ENCODE measurements at places on chromosomes 1 and 21. TPM values are rescaled to one million over a fixed set of nuclear protein-coding genes. Genes with fewer than 3 reads are reported as not detected.

The ITSN1 gene
- 33.8 TPM for total RNA-seq

GRCh38 chr1:214108097-214108446, 120.3 kb downstream of the PROX1 start:
- H3K27me3 ChIP-seq, result no peaks in the 10 kb centered on the region
- H3K4me3 ChIP-seq, result no peak overlapping the region
- peaks cover 13% of the 10 kb centered on the region for H3K4me1 ChIP-seq
- H3K27ac ChIP-seq, result no peak overlapping the region

DNA sequence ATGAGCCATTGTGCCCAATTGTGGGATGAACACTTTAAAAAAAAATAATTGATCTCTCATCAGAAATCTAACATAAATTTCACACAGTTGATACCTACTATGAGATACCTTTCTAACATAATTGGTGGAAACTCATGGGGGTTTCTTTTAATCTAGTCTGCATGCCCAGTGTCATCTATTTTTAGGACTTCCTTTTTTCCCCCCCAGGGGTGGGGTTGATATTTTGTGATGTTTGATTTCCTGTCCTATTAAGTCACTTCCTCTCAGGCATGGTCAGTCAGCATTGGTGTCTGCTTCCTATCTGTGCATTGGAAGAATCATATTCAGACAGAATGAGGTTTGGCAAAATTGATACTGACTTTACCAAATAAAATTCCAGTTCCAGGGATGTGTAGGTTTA, 21.5 kb downstream of the NFYC start:
- H3K36me3 ChIP-seq, result no peaks in the 10 kb centered on the region
- H3K4me3 ChIP-seq, result no peak overlapping the region
- no peak for DNase-seq

DNA sequence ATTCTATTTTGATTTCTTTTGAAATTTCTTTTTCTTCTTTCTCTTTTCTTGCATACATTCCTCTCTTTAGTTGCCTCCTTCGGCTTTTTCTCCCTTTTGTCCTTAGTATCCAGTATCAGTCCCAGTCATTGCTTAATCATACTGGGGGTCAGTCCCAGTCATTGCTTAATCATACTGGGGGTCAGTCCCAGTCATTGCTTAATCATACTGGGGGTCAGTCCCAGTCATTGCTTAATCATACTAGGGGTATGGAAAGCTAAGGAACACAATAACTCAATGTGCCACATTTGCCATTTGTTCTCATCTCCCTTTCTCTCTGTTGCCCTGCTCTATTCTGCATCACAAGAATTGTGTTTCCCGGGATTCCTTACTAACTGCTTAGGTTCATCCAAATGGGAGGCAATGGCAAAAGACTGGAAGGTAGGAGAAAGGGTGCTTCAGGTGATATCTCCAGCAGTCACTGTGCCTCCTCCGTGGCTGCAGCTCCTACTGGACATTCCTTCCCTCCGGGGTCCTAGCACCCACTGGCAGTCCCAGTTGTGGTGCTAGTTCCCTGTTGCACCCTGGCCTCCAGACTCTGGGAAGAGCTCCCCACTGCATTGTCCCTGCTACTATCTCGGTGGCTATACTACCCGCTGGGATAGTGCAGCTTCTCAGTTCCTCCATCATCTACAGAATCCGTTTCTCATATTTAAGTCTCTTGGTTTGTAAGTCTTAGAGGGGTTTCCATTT, 32.6 kb upstream of the LAMC1 start:
- DNase-seq, result no peak
- no peaks in the 10 kb centered on the region for H3K27me3 ChIP-seq
- no peak overlapping the region for H3K27ac ChIP-seq
- no peaks in the 10 kb centered on the region for H3K36me3 ChIP-seq

DNA sequence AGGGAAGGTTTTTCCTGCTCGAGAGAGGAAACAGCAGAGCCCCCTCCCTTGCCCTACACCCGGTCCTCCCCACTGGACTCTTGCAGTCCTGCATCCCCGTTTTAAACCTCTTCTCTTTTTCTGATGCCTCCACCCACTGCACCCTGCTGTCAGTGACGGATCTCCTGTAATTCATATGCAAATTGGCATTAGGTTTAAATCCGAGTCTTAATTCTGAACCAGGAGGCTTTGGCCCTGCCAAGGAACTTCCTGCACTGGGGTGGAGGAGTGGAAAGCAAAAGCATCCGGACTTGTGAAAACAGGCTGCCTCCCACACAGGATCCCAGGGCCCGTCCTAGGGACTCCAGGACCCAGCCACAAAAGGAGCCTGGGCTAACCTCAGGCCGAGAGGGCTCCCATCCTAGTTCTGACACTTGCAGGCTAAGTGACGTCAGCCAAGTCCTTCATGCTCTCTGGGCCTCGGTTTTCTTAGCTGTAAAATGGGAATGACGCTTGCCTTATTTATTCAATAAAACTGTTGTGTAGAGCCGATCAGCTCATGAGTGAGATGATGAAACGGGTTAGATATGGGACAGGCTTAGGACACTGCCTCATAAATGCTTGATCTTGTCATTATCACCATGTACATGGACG, 613.3 kb downstream of the AJAP1 start:
- H3K4me3 ChIP-seq, result no peak overlapping the region
- H3K27me3 ChIP-seq, result peaks cover 4% of the 10 kb centered on the region
- DNase-seq, result no peak

DNA sequence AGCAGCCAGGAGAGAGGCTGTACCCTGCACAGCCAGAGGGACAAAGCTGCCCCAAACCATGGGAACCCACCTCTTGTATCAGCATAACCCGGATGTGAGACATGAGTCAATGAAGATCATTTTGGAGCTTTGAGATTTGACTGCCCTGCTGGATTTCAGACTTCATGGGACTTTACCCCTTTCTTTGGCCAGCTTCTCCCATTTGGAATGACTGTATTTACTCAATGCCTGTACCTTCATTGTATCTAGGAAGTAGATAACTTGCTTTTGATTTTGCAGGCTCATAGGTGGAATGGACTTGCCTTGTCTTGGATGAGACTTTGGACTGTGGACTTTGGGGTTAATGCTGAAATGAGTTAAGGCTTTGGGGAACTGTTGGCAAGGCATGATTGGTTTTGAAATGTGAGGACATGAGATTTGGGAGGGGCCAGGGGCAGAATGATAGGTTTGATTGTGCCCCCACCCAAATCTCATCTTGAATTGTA, 616.2 kb downstream of the RWDD3 start:
- no peaks in the 10 kb centered on the region for H3K4me1 ChIP-seq
- H3K27me3 ChIP-seq, result no peaks in the 10 kb centered on the region
- no peak overlapping the region for H3K27ac ChIP-seq
- no peak for DNase-seq
- H3K36me3 ChIP-seq, result no peaks in the 10 kb centered on the region
- no peak overlapping the region for H3K4me3 ChIP-seq

GRCh38 chr1:234708700-234709395, 98.9 kb upstream of the IRF2BP2 start:
- DNase-seq, result no peak
- H3K27ac ChIP-seq, result no peak overlapping the region
- no peak overlapping the region for H3K4me3 ChIP-seq
- H3K27me3 ChIP-seq, result no peaks in the 10 kb centered on the region

All from adrenal gland (tissue), 19 donors.